ENCODE measurements at places on chromosomes 16 and 17. TPM values are rescaled to one million over a fixed set of nuclear protein-coding genes. Genes with fewer than 3 reads are reported as not detected.

The CBX2 gene
- 3.5 TPM for total RNA-seq

The PDIA2 gene
- total RNA-seq: not detected

The ASPA gene
- 1.1 TPM for total RNA-seq

The FTO gene
- 83.4 TPM for total RNA-seq

The KRT39 gene
- total RNA-seq: not detected

The PRDM7 gene
- total RNA-seq: not detected

The GAS2L2 gene
- not detected for total RNA-seq

The PARD6A gene
- 0.59 TPM for total RNA-seq

The HAP1 gene
- total RNA-seq: not detected

The GAST gene
- total RNA-seq: not detected

The MYL4 gene
- not detected for total RNA-seq

The TMC7 gene
- 2.2 TPM for total RNA-seq

The TRIM25 gene
- total RNA-seq: 53.4 TPM

The CASKIN2 gene
- 7.2 TPM for total RNA-seq

The FADS6 gene
- total RNA-seq: not detected

The WNT9B gene
- not detected for total RNA-seq

The KRT13 gene
- not detected for total RNA-seq

The CHST5 gene
- 0.20 TPM for total RNA-seq

The CCL18 gene
- not detected for total RNA-seq

The CLEC18A gene
- total RNA-seq: 0.20 TPM

The CRHR1 gene
- not detected for total RNA-seq

The KSR1 gene
- 11.9 TPM for total RNA-seq

The CTRB1 gene
- not detected for total RNA-seq

The CLDN7 gene
- total RNA-seq: 2.9 TPM

Measured in subcutaneous preadipocyte (primary cell).